ENCODE measurements at places on chromosomes 11 and 22.

- no peak for DNase-seq
Measured at GRCh38 chr11:117914991-117915618, 14.1 kb downstream of the TMPRSS13 start.

- no peak for DNase-seq
Measured at GRCh38 chr11:118497831-118498230, 29.4 kb upstream of the TTC36 start.

DNA sequence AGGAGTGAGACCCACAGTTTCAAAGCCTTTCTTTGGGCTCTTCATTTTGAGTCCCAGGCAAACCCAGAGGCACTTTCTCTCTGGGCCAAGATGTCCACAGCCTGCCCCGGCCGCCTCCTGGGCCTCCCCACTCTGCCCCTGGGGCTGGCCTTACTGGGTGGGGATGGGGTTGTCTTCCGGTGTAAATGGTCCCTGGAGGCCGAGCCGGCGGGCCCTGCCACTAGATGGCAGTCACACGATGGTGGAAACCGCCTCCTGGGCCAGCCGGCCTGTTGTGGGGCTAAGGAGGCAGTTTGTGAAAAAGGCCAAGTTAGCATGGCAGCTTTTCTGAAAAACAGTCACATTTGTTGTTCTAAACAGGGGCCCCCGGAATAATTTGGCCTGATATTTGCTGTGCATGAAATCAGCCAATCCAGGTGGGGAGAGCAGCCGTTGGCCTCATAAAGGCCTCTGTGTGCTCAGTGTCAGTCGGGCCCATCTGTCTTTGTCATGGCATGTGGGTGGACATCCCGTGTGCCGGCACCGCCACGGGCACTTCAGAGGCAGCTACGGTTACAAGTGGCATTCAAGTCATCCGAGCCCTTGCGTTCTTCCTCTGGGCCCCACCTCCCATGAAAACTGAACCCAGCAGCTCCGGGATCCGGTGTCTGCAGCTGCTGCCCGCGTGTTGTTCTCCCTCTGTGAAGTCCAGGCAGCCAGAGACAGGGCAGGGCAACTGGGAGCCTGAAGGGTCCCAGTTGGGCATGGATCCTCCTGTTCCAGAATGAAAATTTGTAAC lies 6.5 kb downstream of the MRPL23 start:
- no peak for DNase-seq

DNA sequence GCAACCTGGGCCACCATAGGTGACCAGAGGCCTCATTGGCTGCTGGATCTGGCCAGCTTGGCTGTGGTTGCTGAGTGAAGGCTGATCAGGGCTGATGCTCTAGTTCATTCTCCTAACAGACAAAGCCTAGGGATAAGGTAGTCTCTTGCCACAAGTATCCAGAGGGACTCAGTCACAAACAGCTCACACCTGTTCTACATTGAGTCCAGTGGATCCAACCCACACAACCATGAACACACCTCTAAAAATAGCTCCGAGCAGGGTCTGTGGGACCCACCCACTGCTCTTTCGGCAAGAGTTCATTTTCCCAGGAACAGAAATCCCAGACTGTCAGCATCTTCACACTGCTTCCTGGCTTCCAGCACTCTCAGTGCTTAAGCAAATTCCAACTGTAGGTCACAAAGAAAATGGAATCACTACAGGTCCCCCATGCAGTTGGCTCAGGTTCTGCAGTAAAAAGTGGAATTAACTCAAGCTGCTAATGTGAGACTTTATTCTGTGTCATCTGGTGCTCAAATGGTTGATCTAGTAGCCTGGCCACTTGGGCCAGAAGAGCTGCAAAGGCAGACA lies 67.3 kb downstream of the PPFIBP2 start:
- no peak for DNase-seq
